Activated T-cell treated with anti-CD3 and anti-CD28 coated beads for 48 hours (primary cell): ENCODE measurements at places on chromosomes 5 and 9.
A peak's percentile ranks its signal among the peaks of the same experiment; 100 is the strongest.

- no peak for DNase-seq
Measured at GRCh38 chr5:138138949-138139780, at the start of gene NME5. Gene NME5, minus strand, starts transcription at chr5:138139428. Its CDS starts 648 bp downstream, at chr5:138138780.

DNA sequence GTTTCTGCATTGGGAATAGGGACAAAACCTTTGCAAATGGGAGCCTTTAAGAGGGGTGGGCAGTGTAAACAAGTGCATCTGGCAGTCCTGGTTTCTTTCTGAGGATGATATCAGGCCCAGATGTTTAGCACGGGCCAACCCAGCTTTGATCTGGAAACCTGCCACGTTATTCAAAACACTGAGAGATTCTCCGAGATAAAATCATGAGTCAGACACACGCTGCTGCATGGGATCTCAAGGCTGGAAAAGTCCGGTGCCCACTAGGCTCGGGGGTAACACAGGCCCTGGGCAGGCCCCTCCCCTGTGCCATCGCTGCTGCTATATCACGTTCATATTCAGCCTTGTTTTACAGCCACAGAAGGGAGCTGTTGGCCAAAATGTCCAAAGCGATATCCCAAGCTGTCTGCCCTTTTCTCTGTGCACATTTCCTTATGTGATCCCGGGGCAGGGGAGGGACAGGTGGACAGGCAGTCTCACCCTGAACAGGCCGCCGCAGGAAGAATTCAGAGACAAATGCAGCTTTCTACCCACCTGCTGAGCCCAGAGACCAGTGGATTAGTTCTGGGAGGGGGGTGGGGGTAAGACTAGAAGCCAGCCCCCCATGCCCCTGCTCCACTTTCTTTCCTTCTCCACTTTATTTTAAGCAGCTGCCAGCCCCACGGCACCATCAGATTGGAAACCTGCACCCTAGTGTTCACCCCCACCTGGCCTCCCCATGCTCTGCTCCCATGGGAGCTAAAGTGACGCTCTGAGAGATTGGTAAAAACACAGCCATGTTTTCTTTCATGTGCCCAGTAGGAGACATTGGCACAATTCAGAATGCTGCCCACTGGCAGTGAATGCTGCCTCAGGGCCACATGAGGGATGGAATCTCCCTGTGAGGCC, 63.1 kb downstream of the TMOD1 start:
- DNase-seq: no peak

- DNase-seq: no peak
Measured at GRCh38 chr5:59553992-59554391, 339.5 kb downstream of the PDE4D start.

- DNase-seq: peak; percentile 6
Measured at GRCh38 chr5:154444556-154445421, 1.0 kb upstream of the SAP30L start.

DNA sequence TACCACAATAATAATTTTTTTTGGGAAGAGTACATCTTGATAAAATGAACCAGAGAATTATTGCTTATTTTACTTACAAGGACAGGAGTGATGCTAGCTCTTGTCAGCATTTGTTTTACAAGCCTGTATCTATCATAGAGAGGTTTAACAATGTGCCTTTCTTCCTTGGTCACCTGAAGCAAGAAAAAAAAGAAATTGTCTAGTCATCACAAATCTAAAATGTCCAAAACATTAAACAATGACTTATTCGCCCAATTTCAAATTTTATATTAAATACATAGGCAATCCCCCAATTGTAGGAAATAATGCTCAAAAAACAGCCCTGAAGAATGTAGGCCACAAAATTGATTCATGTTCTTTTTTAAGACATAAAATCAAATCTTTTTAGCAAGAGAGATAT, 56.6 kb downstream of the PKD2L2 start:
- no peak for DNase-seq

DNA sequence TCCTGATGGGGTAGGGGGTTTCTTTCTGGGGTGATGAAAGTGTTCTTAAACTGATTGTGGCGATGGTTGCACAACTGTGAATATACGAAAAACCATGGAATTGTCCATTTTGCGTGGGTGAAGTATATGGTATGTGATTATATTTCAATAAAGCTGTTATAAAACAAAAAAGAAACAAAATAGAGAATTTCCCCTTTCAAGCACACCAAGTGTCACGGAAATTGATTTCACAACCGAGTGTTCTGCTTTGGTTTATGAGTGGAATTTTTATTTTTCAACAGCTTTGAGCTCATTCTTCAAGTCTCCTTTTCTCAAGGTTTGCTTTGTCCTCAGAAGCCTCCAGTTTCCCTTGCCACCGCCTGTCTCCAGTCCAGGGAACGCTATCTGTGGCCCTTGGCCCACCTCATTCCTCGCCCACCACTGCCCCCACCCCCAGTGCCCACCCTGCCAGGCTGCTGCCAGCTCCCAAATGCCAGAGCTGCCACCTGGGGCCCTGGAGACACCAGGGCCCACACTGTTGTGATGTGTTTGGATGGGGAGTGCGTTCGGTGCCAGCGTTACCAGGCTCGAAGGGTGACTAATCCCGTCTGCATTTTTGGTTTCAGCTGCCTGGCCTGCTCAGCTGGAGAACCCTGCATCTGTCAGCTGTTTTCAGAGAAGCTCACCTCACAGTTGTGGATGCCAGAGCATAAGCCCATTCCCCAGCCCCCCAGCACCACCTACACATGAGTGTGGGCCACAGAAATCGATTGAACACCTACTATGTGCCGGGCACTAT, 30.4 kb downstream of the DUSP1 start:
- DNase-seq: no peak

- no peak for DNase-seq
Measured at GRCh38 chr9:105457560-105458294, 9.9 kb downstream of the FSD1L start.

- DNase-seq: no peak
Measured at GRCh38 chr5:178555771-178556211, 34.4 kb downstream of the COL23A1 start.

- DNase-seq: no peak
Measured at GRCh38 chr5:177409043-177409801, at the start of gene F12. Gene F12, minus strand, starts transcription at chr5:177409564. Its CDS starts 37 bp downstream, at chr5:177409527.

DNA sequence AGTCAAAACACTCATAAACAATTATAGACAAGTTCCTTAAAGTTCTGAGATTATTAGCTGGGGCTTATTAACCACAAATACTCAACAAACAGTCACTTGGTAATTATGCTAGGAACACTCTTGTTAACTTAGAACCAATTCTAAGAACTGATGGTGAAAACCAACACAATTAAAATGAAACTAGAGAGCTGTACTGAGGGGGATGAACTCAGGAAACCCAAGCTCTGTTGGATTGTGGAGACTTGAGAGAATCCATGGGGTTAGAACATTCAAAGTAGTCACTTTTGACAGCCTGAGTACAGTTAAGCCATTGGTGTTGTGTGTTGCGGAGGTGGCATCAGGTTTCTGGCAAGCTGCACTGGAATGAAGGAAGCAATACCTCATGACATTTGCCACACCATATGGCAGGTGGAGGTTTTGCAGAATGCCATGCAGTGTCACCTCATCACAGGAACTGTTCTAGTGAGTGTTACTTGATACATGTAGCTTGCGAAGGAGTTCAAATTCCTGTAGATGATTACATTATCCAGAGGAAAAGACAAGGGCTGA, 480.9 kb upstream of the CD180 start:
- no peak for DNase-seq

- no peak for DNase-seq
Measured at GRCh38 chr9:112325127-112325526, 8.3 kb downstream of the PTBP3 start.

DNA sequence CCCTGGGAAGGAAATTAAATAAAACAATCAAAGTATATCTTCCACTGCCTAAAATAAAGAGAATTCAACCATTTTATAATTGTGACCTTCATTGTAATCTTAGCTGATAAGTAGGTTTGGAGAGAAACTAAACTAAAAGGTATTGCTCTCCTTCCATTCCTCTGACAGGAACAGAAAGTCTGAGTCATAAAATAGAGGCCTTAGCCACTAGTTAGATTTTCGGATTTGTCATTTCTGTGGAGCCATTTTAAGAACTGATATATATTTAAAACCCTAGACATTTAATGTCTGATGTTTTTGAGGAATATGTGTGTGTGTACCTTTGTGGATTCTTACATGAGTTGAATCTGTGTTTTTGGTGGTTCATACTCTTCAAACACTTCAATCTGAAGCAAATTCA, 11.8 kb upstream of the TMC1 start:
- DNase-seq: no peak

DNA sequence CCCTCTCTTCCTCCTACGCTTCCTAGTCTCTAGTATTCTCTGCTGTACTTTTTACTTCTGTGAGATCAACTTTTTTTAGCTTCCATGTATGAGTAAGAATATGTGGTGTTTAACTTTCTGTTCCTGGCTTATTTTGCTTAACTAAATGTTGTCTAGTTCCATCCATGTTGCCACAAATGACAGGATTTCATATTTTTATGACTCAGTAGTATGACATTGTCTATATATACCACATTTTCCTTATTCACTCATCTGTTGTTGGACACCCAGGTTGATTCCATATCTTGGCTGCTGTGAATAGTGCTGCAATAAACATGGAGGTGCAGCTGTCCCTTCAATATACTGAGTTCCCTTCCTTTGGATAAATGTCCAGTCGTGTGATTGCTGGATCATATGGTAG, 34.8 kb downstream of the FGD3 start:
- DNase-seq: no peak

- DNase-seq: no peak
Measured at GRCh38 chr9:132694144-132694543, 23.9 kb downstream of the GTF3C4 start.

DNA sequence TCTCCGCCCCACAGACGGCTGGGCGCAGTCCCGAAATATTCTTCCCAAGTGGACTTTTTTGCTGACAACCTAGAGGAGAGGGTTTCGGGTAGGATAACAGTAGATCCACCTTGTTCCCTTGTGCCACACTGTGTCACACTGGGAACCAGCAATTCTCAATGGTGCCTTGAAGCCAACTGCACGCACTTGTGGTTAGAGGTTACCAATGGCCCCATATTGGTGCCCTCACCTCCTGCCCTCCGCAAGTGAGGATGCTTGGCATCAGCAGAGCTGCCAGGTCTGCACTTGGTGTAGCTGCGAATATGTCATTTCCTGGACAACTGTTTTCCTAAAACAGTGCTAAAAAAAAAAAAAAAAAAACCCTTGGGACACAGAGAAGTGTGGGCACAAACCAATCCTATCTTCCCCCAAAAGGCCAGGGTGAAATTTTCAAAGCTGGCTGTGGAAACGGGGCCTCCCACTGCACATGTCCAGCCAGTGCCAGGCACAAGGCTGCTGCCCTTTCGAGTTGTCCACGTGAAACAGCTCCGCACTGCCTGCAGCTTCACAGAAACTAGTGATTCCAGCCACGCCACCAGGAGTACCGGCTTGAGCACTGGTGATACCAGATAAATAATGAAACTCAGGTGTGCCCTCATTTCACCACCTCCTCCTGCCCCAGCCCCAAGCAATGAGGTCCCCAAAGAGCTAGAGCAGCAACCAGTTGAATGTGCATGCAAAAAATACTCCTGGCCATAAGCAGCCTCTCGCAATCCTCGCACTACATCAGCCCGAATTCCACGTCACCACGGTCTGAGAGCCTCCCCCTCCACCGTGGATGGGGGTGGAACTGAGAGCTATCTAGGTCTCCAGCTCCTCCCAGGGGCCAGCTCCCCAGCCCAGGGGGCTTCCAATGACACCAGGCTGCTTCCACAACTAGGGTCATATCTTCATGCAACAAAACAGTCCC, 51.2 kb downstream of the USP20 start:
- DNase-seq: peak; percentile 57

- DNase-seq: no peak
Measured at GRCh38 chr5:40374853-40375252, 304.9 kb upstream of the PTGER4 start.

- no peak for DNase-seq
Measured at GRCh38 chr5:166979307-166979895, 1312.0 kb upstream of the WWC1 start.

- DNase-seq: no peak
Measured at GRCh38 chr9:87343816-87344430, 153.7 kb upstream of the DAPK1 start.

DNA sequence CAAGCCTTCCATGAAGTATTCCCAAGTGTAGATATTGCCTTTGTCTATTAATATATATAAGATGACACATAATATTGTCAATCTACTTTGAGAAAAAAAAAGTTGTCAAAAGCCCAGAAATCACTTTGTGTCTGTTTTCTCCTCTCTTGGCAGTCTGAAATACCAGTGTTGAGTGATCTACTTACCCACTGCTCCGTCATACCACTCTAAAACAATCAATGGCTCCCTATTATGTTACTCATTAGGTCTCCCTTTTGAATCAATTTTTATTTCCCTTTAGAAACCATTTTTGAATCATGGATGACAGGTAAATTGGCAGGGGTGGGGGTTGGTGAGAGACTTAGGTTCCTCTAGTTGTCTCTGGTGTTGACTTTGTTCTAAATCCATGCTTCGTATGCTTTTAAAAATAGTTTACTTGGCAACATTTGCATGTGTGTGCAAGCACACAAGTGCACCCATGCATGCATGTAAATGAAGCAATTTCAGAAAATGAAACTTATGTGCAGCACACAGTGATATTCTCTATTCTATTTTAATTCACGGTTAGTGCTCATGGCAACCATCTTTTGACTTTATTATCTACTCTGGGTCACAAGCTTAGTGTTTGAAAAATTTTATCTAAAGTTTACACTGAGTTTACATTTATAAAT, 378.9 kb downstream of the RAB3C start:
- DNase-seq: no peak

GRCh38 chr5:94693043-94693822, 74.8 kb downstream of the SLF1 start:
- DNase-seq: no peak

- DNase-seq: no peak
Measured at GRCh38 chr5:157612581-157612980, 37.0 kb upstream of the ADAM19 start.

DNA sequence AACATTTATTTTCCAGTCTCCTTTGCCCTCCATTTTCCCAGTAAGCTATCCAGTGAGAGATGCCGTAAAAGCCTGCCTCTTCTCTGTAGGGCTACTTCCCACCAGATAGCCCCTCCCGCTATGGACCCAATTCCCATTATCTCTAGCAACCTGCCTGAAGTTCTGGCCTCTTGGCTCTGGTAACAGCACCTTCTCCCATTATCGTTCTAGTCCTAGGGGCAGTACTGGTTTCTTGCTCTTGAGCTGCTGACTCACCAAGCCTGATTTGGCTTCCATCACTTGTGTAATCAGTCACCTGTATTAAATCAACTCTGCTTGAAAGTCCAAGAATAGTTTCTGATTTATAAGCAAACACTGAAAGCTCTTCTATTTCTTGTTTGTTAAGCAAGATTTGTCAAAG, 42.8 kb upstream of the PARP8 start:
- no peak for DNase-seq

DNA sequence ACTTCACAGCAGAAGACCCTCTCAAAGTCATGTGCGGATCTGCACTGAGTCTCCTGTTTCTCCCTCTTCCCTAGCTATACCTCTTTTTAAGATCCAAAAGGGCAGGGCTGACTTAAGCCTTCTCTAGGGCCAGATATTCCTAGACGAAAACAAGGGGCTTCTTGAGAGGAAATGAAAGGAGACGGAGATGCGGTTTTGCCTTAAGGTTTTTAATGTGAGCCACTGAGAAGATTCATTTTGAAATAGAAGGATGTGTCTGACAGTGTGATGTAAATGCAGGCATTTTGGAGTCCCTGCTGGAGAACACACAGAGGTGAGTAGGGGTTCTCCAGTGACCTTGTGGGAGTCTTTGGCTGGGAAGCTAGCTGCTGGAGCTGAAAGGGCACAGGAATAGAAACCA, 15.6 kb upstream of the IL12B start:
- DNase-seq: no peak
